ENCODE measurements at places on chromosomes 5 and 9.

DNA sequence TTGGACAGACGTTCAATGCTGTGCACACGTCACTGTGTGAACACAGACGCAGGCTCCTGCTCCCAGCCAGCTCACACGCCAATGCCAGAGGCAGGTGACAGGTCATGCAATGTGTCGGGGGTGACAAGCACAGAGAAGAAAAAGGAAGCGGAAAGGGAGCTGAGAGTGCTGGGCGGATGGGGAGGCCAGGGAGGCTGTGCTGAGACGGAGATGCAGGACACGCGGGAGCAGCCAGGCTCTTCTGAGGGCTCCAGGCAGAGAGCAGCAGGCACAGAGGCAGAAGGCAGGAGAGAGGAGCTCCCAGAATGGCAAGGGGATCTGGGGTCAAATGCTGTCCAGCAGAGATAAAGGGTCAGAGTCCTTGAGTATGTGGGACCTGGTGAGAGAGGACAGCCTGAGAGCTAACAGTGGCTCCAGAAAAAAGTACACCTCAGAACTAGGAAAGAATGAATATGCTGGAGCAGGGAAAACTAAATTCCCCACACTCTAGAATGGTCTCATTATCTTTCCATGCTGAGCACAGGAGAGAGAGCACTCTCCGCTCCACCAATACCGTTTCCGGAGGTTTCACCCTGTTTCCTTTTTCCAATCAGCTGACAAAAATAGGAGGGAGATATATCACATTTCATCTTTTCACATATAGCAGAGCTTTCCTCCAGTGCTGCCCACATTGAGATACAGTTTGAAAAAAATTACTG lies 32.8 kb upstream of the NSMF start:
- no peak for DNase-seq

DNA sequence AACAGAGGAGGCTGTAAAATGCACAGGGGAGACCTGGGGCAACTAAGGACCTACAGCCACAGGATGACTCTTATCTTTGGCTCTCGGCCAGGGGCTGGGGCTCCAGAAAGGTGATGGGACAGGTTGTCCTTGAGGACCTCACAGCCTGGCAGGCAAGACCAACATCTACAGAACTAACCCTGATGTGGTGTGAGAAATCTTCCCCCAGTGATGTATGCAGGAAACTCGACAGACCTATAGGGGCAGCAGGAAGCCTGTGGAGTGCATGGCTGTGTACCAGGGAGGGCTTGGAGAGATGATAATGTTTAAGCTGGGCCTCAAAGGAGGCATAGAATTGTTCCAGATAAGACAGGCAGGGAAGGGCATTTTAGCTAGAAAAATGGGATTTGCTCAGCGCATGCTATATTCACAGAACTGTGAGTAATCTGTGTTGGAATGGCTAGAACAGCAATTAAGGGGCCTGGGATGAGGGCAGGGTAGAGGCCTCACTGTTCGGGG lies 68.5 kb upstream of the SLC25A51 start:
- DNase-seq = no peak

- DNase-seq = no peak
Observed at GRCh38 chr5:100551183-100551582, 16.0 kb downstream of the FAM174A start.

DNA sequence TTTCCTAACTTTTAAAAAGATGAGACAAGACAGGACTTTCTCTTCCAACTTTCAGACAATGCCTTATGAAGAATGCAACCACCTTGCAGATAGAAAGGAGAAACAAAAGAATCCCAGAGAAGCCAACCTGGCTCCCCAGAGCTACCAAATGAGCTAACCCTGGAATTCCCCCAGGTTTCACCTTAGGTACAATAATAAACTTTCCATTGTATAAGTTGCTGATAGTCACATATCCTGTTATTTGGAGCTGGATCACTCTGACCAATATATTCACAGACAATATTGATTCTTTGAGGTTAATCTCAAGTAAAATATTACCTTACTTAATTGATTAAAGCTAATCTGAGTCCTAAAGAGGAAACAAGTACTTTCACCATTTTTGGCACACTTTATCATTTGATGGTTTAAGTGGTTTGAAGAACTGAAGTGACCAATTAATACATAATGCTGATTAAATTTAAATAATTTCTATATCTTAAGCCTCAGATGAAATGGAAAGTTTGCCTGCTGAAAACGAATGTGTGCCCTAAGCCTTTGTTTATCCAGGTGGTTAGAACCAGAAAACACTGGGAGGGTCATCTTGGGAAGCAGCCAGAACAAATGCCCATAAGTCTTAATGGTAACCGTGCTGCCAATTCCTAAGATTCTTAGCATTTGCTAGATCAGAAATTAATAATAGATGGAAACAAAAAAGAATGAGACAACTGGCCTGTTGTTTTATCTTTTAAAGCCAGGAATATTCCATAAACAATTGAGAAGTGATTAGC lies 159.6 kb upstream of the SLC12A2 start:
- DNase-seq = no peak

DNA sequence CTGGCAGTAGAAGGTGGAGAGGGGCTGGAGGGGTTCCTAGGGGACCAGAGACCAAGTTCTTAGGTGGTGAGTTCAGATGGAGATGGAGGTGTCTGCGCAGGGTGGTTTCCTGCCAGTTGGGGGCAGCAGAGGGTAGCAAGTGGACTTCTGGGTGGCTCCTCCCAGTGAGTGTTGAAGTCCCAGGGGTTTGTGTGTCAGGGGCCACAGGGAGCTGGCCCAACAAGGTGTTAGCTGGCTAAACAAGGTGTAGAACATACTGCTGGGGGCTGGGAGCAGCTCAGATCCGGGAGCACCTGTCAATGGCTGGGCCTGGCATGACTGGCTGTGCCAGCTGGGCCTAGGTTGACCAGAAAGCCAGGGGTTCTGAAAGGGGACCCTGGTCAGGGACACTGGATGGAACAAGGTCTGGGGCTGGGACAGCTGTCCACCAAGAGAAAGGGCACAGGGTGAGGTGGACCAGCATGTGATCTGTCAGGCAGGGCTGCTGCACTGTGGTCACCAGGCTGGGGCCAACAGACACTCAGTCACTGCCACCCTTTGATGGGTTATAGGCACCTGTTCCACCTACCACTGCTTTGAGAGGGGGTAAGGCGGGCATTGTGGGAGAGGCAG lies 35.6 kb downstream of the DAB2IP start:
- DNase-seq = peak; percentile 87

DNA sequence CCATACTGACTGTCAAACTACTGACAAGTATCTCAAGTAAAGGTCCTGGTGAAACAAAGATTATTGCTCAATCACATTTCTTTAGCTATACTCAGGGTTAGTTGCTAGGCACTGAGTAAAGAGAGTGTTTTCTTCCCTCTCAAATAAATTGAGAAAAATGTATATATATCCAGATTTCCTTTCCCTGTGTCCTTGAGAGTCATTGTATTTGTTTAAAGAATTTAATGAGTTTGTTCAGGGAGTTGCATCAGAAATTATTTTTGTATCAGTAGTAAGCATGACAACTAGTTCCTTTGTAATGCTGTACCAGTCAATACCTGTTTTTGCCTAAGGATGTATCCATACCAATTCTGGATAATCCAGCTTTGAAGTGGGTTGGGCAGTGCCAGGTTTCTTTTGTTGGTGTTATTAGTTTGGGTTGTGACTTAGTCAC lies 3.2 kb upstream of the ANKHD1 start:
- DNase-seq = no peak

GRCh38 chr5:82594097-82594496 lies 315.9 kb upstream of the RPS23 start:
- DNase-seq = no peak

GRCh38 chr9:114619191-114619761 lies 8.2 kb downstream of the TMEM268 start:
- DNase-seq = peak; percentile 68

GRCh38 chr5:164303646-164304215 lies 798.3 kb downstream of the MAT2B start:
- DNase-seq = no peak

GRCh38 chr5:14781106-14781505 lies 90.5 kb downstream of the ANKH start:
- DNase-seq = no peak

GRCh38 chr5:127505905-127506304 lies 11.5 kb upstream of the PRRC1 start:
- peak; percentile 54 for DNase-seq

- no peak for DNase-seq
Observed at GRCh38 chr5:38121420-38121819, 136.9 kb upstream of the EGFLAM start.

- peak; percentile 91 for DNase-seq
Observed at GRCh38 chr5:150209099-150209635, 19.3 kb downstream of the SLC6A7 start.

DNA sequence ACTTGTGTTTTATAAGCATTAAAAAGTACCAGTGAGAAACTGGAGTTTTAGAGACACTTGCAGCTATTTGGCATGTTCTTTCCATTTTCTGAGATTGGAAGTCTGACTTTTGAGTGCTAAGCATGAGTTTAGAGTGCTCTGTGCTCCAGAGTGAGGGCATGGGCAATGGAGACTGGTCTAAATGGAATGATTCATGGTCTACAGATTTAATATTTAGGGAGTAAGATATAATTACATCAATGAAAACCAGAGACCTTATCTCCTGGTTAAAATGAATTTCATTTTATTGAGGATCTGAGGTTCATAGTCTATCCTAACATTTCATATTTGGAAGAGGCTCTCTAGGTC lies 135.9 kb upstream of the RPS23 start:
- DNase-seq = no peak

GRCh38 chr9:136436055-136436634 lies 3.5 kb downstream of the INPP5E start:
- DNase-seq = no peak

DNA sequence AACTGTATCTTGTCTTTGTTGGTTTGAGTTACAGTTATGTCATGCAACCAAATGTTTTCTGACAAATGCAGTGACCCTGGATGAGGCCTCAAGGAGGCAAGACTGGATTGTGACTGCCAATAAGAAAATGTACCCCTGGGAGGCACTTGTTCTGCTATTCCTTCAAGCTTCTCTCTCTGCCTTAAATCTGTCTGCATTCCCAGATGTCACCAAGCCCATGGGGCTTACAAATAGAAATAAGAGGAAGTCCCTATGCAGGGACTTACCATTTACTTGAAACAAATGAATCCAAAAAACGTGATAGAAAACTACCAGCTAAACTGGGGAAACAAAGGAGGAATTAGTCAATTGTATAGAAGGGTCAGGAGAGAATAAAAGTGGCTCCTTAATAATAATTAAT lies 8.2 kb upstream of the PARP8 start:
- DNase-seq = peak; percentile 83

GRCh38 chr9:89186960-89187359 lies 8.3 kb upstream of the SHC3 start:
- DNase-seq = no peak

Measured in suppressor macrophage treated with lipopolysaccharide for 1 hour (primary cell).